Sciatic nerve (tissue), 2 donors: ENCODE measurements at places on chromosomes 6 and 20.

DNA sequence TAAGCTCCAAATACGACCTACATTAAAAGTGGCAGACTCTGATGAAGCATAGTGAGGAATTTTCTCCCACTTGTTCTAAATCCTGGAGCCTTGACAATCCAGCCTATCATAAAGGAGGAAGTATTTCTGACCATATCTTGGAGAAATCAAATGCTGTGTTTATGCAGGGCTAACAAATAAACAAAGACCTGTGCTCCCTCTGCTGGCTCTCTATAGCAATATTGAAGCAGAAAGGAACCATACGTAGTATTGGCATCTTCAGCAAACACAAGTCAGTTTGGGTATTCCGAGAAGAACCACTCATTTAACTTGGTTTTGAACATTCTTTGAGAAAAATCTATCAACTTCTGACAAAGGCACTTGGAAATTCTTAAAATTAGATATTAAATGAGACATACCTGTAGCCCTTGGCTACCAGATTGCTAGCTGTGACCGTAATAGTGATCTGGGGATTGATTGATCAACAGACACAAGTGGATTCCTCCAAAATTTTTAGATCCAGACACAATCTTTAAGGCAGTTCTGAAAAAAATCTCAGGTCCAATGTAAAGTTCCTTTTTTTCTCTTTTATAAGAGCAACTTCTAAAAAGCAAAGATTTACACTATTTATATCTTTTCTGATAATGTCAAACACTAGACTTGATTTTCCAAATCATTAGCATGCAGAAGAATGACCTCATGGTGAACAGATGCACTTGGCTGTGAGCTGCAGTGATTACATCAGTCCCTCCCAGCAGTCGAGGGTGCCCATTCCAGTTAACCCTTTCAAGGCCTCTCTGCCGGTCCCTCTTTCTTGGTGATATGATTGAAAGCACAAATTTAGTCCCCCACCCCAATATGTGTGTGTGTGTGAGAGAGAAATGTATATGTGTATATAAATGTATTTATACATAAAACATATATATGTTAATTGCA, 40.2 kb downstream of the INSM1 start:
- DNase-seq: no peak

DNA sequence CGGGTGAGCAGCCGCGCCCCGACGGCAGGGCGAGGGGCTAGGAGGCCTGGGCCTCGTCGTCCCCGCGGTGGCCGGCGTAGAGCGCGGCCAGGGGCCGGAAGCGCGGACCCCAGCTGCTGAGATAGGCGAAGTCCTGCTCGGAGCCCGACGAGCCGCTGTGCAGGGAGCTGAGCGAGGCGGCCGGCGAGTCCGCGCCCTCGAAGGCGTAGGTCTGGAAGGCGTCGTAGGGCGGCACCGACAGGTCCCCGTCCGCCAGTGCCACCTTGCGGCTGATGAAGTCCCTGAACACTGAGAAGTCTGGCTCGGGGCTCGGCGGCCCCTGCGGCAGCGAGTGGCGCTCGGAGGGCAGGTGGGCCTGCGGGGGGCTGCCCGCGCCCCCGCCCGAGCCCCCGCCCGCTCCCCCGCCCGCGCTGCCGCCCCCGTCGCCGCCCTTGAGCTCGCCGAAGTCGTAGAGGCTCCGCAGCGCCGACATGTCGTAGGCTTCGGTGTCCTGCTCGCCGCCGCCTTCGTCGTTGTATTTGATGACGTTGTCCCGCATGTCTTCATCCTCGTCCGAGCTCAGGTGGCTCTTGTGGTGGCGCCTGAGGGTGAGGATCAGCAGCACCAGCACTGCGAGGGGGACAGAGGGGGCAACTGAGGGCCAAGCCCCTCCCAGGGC, 56.5 kb downstream of the CD40 start:
- DNase-seq: peak; percentile 79

- no peak for DNase-seq
These were observed 158.1 kb upstream of the ZNF217 start for GRCh38 chr20:53751620-53752318.

GRCh38 chr20:38198238-38198861, 33.3 kb upstream of the TGM2 start:
- no peak for DNase-seq

DNA sequence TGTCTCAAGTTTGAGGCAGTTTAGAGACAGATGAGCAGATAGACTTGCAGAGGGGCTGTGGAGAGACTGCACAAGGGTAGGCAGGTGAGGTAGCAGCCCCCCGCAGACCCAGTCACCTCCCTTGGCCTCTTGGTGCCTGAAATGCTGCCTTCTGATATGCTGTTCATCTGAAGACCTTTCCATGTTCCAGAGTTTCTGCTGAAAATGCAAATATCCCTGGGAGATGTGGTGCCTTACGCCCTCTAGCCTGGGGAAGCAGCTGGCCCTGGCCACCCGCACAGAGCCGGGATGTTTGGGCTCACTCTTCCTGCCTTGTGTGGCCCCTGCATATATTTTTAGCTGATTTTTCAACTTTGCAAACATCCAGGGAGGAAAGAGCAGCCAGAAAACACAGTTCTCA, 51.4 kb downstream of the TMEM242 start:
- no peak for DNase-seq

DNA sequence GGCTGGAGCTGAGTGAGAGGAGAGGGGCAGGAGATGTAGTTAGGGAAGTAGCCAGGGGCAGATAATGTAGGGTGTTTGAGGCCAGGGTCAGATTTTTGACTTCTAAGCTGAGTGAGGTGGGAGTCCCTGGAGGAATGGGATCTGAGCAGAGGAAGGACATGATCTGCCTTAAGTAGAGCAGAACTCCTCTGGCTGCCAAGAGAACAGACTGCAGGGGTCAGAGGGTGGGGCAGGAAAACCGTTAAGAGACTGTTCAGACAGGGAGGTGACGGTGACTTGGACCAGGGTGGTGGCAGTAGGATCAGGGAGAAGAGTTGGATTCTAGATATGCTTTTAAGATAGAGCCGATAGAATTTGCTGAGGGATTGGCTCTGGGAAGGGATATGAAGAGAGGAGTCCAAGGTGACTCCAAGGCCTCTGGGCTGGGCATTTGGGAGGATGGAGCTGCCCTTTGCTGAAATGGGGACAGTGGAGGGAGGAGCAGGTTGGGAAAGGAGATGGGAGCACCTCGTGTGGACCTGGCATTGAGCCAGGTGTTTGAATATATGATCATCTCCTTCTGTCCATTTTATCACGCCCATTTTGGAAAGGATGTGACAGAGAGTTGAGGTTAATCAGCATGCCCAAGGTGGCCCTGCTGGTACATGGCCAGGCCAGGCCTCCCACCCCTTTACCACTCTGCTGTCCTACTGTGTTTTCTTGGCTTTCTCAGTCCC, 18.8 kb downstream of the EYA2 start:
- no peak for DNase-seq

DNA sequence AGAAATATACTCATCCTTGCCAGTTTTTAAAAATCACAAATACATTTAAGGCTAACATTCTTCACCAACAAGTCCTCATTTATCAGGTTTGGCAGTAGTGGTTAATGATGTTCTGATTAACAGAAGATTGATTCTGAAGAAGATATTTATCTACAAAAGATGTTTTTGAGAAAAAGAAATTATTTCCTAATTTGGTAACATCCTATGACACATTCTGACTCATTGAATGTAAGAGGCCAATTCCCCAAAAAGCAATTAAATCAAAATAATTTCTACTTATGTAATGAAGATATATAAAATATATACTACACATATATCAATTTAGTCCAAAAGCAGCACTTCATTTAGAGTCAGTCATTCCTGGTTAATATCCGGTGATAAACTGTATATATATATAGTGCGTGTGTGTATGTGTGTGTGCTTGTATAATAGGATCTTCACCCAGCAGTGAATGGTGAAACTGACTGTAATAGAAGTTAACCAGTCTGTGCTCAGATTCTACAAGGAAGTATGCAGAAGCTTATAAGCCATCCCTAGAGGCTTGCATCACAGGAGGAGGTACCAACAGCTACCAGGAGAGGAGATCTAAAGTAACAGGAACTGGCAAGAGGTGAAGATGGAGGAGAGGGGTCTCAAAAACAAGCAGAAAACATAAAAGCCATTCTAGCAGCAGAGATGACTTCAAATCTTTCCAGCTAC, 82.9 kb upstream of the MARCKS start:
- DNase-seq: no peak

- DNase-seq: no peak
These were observed 14.7 kb upstream of the HMGN3 start for GRCh38 chr6:79249136-79249535.

GRCh38 chr6:42441697-42442081, 10.0 kb downstream of the TRERF1 start:
- no peak for DNase-seq

- no peak for DNase-seq
These were observed 58.9 kb upstream of the TRAF3IP2 start for GRCh38 chr6:111664565-111665030.

DNA sequence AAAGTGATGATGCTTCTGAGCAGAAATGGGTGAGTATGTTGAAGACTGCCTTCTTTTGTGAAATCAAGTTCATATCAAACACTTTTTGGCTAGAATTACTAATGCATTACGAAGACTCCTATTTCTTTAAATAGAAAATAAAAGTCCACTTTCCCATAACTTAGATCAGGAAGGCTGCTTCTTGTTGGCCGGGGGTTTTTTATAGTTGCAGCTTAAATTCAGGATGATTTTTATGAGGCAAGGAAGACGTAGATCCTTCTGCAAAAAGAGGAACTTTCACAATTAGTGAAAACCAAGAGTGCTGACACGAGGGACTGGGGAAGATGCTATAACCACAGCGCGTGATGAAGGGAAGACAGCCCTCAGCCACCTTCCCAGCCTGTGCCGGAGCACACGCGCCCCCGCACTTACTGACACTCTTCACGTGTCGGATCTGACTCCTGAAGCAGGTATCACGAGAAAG, 206.1 kb upstream of the PRDM1 start:
- DNase-seq: no peak

DNA sequence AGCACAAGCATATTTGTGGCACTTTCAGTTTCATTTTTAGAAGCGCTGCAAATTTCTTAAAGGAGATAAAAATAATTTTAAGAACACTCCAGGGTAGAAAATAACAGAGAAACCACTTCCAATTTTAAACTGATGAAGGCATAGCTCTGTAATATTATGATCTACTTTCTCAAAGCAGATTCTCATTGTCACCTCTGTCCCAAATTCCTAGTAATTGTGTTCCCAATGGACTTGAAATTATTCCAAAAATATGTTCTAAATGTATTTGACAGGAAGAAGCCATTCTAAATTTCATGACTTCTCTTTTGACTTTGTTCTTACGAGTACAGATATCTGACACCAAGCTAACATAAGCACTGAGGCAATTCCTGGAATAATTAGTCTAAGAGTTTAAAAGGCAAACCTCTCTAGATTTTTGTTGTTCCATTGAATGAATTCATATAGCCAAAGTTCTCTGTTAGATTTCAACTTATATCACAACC, 140.2 kb upstream of the CARMIL1 start:
- DNase-seq: no peak

DNA sequence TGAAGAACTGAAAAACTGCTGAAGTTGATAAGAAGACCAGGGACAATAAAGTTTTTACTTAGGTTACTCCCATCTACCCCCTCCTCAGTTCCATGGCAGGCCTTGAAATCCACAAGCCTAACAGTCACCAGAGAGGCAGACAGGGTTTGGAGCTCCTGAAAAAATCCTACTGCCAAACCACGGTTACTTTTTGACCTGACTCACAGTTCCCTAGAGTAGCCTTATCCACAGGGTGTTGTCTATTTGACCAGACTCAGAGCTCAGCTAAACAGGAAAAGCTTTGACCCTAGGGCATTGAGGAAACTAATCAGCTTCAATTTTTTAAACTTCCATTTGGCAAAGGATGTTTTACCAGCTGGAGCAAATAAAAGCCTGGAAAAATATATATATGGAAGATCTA, 257.7 kb upstream of the NT5E start:
- no peak for DNase-seq

GRCh38 chr6:13454286-13455221, 32.8 kb downstream of the GFOD1 start:
- no peak for DNase-seq

DNA sequence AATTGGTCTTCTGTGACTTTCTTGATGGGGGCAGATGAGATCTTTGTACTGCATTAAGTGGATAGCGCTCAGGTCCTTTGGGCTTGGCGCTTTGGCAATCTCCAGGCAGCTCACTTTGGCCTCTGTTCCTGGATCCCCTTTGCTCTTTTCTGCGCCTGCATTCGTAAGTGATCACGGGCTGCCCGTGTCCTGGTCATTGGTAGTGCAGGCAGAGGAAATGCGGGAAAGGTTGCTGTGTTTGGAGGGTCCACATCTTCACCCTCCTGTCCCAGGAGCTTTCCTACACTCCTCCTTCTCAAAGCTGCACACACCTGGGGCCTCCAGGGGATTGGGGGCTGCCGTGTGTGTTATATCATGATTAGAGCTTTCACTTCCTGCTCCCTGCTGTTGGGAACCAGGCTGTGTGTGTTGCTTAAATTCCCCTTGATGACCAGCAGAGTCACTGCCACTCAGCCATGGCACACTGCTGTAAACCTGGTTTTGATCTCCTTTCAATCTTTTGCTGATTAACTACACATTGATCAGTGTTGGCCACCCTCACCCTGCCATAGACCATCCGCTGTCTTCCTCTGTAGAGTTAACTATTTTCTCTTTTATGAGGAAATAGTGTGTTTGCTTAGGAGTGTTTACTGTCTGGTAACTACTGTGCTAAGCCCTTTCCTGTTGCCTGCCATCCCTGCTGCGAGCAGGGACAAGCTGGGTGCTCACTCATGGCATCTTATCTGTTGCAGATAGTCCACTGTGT, 13.0 kb upstream of the SNHG17 start:
- no peak for DNase-seq
